Right renal pelvis (tissue), 4 donors: ENCODE measurements at places on chromosomes 3 and 15.

GRCh38 chr15:27776501-27776900 is 322.6 kb downstream of the OCA2 start:
- no peak for DNase-seq

GRCh38 chr3:150913133-150913922 is 8.1 kb upstream of the MINDY4B start:
- peak; percentile 11 for DNase-seq

- DNase-seq = no peak
Observed at GRCh38 chr15:25248583-25249235, 190.1 kb downstream of the UBE3A start.

DNA sequence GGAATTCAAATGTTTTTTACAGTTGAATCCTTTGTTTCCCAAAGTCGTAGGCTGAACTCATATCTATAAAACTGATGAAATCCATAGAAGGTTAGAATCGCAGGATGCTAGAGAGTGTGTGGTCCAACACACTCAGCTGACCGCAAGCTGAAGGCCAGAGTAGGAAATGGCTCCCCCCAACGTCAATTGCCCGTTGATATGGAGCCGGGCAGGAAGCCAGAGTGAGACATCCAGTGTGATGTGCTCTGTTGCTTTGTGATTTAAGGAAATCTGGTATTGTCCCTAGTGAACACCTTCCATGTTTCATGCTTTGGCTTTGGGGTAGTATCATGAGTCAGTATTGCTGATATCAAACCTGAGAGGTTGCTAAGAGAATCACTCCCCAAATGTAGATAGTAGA is 5.8 kb upstream of the MEX3B start:
- no peak for DNase-seq

GRCh38 chr3:140430494-140430893 is 247.4 kb upstream of the TRIM42 start:
- DNase-seq = no peak

DNA sequence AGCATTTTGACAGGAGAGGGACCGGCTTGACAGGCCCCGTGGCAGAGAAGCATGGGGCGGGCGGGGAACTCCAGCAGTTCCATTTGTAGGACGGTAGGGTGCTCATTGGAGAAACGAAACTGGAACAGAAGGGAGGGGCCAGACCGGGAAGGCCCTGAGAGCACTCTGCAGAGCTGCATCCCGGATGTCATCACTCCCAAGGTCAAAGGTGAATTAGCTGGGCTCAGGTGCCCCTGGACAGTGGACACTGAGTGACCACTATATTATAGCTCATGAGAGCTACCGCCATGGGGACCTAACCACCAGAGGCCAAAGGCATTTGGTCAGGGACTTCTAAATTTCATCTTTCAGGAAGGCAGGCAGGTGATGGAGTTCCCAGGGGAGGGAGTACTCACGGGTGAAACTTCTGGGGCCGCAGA is 7.3 kb downstream of the CSRNP1 start:
- no peak for DNase-seq

DNA sequence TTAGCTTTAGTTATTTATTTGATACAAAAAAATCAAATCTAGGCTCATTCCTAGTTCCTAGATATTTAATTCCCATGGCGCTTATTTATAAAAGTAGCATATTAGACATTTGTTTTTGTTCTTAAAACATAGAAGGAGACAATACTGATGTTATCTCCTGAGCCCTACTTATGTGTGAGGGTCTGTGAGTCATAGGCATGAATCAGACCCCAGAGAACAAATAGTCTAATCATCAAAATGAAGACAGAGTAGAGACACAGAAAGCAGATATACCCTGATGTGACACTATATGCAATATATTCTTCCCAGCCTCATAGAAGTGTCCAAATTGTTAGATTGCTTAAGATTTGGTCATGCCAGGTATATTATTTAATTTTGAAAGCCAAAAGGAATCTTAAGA is 44.9 kb downstream of the PEX5L start:
- no peak for DNase-seq

- no peak for DNase-seq
Observed at GRCh38 chr15:59180945-59181600, 25.6 kb upstream of the LDHAL6B start.

GRCh38 chr15:40855706-40856234 is 11.9 kb downstream of the SPINT1 start:
- no peak for DNase-seq
